ENCODE measurements at places on chromosomes 2 and 18.
A peak's percentile ranks its signal among the peaks of the same experiment; 100 is the strongest.

GRCh38 chr2:191145769-191146471 lies 4.9 kb downstream of the STAT4 start:
- no peak for DNase-seq

DNA sequence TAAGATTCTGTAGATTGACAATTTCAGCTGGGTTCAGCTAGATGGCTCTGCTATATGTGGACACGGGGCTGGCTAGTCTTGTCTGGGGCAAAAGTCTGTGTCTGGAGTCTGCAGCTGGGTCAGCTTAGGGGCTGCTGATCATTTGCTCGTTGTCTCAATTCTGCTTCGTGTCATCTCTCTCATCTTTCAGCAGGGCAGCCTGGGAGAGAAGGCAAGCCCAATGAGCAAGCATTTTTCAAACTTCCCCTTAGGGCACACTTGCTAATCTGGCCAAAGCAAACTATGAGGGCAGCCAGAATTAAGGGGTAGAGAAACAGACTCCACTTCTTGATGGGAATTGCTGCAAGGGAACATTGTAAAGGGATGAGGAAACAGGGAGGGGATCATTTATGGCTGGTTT lies 462.6 kb downstream of the SLC4A3 start:
- DNase-seq: no peak

- no peak for DNase-seq
Measured at GRCh38 chr2:8520791-8521344, 161.0 kb upstream of the ID2 start.

DNA sequence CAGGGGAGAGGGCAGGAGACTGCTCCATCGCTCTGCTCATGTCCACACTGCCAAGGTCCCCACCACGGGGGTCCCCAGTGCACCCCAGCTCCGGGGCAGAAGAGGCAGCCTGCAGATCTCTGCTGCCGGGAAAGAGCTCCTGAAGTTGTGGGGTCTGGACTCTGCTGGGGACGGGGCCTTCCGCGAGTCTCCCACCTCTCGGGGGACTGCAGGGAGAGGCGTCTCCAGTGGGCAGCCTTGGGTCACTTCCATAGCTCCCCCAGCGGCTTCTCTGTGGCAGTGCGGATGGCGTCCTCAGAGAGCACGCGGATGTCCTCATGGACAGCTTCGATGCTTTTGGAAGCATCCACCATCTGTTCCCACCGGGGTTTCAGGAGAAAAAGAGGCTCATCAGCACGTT lies 10.7 kb downstream of the DTYMK start:
- DNase-seq: no peak

- DNase-seq: peak; percentile 6
Measured at GRCh38 chr18:28112056-28112470, 64.9 kb downstream of the CDH2 start.

GRCh38 chr18:60404486-60405085 lies 32.0 kb upstream of the MC4R start:
- DNase-seq: no peak

GRCh38 chr2:14773696-14774095 lies 141.2 kb downstream of the LRATD1 start:
- no peak for DNase-seq

- DNase-seq: no peak
Measured at GRCh38 chr2:73291461-73292315, 1.7 kb downstream of the EGR4 start.

Data from kidney capillary endothelial cell (primary cell).